ENCODE measurements at places on chromosomes 2 and 18.

DNA sequence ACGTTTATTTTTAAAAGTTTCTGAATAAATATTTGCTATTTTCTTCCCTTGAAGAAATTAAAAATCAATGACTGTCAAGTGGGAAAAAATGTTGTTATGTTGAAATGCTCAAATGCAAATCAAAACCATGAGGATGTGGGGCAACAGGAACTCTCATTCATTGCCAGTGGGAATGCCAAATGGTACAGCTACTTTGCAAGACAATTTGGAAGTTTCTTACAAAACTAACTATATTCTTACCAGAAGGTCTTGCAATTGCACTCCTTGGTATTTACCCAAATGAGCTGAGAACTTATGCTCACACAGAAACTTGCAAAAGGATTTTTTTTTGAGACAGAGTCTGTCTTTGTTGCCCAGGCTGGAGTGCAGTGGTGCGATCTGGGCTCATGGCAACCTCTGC is 7.4 kb upstream of the ACTG2 start:
- no peak for DNase-seq

DNA sequence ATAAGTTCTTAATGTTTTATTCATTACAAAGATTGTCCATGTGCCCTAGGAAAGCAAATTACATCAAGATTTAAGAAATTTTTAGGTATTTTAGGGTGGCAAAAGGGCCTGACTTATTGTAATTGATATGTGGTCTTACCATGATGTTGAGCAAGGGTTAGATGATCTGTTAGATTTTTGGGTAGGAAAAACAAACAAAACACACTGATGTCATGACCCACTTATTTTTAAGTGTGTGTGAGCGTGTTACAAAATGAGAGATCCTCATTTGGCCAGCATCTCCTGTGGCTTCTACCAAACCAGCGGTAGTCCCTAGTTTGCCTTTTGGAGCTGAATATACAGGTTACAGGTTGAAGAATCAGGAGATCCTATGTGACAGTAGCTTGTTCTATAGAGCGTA is 89.8 kb upstream of the ITGB6 start:
- DNase-seq = no peak

DNA sequence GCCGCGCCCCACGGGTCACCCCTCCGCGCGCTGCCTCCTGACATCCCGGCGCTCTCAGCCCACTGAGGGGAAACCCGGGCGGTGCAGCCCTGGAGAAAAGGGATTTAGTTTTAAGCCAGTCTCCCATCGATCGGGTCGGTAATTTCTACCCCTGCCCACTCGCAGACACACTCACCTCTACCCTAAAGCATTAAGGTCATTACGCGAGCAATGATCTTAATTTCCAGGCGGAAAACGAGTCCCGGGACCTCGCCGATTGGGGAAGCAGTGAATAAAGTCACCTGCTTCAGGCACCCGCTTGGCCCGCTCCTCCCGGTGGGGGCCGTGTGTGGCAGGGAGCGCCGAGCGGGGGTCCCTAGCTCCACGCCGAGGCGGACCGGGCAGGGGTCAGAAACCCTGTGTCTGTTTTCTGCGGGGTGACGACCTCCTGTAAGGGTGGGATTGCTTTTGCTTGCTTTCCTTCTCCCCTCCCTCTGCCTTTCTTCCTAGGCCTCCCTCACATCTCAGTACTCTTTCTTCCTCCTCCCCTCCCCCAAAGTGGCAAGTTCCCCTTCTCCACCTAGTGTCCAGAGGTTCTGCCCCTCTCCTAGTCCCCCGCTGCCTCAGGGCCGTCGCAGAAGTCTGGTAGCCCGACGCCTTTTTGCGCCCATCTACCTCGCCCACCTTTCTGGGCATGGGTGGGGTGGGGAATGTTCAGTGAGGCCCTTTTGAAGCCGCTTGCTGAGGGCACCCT is 142.6 kb downstream of the MEIS1 start:
- no peak for DNase-seq

DNA sequence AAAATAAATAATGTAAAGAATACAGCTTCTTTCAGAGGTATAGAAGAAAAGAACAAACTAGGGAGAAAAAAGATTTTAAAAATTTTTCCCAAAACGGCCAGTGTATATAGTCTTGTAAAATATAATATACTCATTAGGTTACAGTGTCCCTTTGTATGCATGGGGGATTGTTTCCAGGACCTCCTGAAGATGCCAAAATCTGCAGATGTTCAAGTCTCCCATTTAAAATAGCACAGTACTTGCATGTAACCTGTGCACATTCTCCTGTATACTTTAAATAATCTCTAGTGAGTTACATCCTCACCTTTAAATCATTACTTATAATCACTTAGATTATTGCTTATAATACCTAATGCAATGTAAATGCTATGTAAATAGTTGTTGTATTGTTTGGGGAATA is 80.6 kb upstream of the LRRTM4 start:
- DNase-seq = no peak

- no peak for DNase-seq
Observed at GRCh38 chr2:197010200-197011020, 83.9 kb upstream of the PGAP1 start.

GRCh38 chr2:85253890-85254289 is 73.9 kb downstream of the TGOLN2 start:
- no peak for DNase-seq

GRCh38 chr2:43495727-43496126 is 100.1 kb downstream of the THADA start:
- no peak for DNase-seq

GRCh38 chr18:37426586-37426985 is 139.0 kb downstream of the CELF4 start:
- DNase-seq = no peak

- DNase-seq = no peak
Observed at GRCh38 chr2:239441261-239442078, 40.6 kb upstream of the HDAC4 start.

DNA sequence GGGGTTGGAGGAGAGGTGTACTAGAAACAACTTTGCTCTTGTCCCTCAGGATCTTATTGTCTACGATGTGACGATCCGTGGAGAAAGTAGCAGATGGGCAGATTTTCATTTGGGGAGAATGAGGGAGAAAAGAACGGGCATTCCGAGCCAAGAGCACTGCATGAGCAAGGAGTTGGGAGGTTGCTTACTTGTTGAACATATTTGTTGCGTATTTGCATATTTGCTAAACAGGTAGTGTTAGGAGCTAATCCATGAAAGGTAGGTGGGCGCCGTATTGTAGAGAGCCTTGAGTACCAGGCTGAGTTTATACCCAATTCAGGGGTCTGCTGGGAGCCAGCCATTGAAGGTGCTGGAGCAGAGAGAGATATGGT is 490 bp downstream of the BCS1L start:
- no peak for DNase-seq

- DNase-seq = no peak
Observed at GRCh38 chr18:36349552-36349951, 52.0 kb downstream of the FHOD3 start.

DNA sequence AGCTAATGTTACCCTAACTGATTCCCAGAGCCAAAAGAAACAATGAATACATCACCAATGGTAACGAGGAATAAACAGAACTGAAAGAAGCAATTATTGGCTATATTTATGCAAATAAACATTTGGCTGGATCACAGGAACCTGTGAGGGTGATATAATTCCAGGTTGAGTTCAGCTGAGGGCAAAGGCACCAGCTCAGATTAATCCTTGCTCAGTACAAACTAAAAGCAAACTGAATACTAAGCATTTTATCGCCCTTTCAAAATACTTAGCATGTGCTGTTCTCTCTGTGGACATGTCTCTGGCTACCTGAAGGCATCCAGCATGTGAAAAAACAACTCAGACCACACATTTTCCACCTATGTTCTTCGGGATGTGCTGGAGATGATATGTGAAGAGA is 791.7 kb downstream of the METTL4 start:
- DNase-seq = no peak

GRCh38 chr2:191202881-191203397 is 42.3 kb upstream of the MYO1B start:
- DNase-seq = no peak

DNA sequence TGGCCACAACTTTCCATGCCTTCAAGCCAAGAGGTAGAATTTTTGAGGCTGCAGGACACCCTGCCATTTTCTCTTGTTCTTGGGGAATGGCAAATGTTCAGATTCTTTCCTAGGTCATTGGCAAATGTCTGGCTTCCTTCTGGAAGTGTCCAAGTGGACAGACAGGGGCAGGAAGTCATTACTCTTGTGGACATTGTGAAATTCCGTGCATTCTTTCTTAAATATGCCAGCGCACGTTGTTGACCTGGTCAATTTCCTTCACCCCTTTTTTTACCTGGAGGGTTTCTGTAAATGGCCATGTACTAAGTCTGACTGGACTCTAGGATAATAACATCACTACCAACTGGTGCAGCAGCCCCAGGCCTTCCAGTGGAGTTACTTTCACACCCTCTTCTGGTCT is 13.9 kb downstream of the ASB18 start:
- no peak for DNase-seq

GRCh38 chr2:99088017-99088416 is 53.5 kb upstream of the C2orf15 start:
- no peak for DNase-seq

DNA sequence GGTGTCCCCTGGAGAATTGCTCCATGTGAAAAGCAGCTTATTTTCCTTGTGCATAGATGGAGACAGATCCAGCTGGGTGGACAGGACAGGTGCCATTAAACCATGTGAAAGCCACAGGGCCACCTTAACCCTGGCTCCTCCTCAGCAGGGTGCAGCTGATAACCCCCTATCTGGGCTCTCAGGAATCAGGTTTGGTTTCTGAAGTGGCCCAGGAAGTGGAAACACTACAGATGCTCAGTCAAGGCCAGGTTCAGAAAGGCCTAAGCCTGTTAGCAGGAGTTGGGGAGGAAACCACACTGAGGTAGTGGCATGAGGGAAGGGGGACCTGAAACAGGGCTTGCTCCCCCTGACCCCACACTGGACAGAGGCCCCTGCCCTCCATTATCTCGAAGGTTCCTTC is 217.0 kb downstream of the SPP2 start:
- no peak for DNase-seq

GRCh38 chr2:68544811-68545210 is 77.4 kb downstream of the APLF start:
- DNase-seq = no peak

- DNase-seq = no peak
Observed at GRCh38 chr18:79588636-79589481, 90.7 kb upstream of the CTDP1 start.

GRCh38 chr2:154740361-154740760 is 41.9 kb downstream of the KCNJ3 start:
- no peak for DNase-seq

GRCh38 chr2:55269645-55269990 is 587 bp upstream of the MTIF2 start:
- DNase-seq = no peak

GRCh38 chr2:237201461-237202287 is 116.0 kb downstream of the COPS8 start:
- DNase-seq = no peak

DNA sequence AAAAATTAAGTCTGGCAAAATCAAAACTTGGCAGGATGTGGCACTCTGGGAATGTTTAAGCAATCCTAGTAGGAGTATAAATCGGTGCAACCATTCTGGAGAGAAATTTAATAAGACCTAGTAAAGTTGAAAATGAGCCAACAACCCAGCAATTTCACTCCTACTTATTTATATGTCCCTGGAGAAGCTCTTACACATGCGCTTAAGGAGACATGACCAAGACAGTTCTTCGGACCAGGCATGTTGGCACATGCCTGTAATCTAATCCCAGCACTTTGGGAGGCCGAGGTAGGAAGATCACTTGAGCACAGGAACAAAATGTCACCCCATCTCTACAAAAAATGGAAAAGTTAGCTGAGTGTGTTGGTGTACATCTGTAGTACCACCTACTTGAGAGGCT is 374.6 kb upstream of the LYPD1 start:
- DNase-seq = no peak

- DNase-seq = no peak
Observed at GRCh38 chr2:2273421-2273820, 57.7 kb downstream of the MYT1L start.

- no peak for DNase-seq
Observed at GRCh38 chr2:54494087-54494486, 38.0 kb downstream of the SPTBN1 start.

DNA sequence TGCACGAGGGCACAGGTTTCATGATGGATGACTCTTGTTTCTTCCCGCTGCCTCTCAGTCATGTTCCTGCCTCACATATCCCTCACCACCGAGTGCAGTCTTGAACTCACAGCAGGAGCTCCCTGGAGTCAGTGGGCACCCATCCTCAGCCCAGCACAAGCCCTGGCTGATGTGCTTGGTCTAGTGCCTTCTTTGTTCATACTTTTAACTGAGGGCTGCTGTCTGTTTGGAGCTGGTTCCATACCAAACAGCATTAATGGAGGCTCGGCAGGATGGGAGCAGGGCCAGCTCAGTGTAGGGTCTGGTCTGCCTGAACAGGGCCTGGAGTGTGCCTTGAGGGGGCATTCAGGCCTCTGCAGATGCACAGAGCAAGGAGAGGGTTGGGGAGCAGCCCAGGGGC is 54.5 kb upstream of the GLI2 start:
- DNase-seq = no peak

- DNase-seq = no peak
Observed at GRCh38 chr2:127414638-127415592, 3.3 kb upstream of the PROC start.

- DNase-seq = no peak
Observed at GRCh38 chr2:209422191-209422754, 1.6 kb upstream of the MAP2 start.

- DNase-seq = no peak
Observed at GRCh38 chr2:128327180-128327964, 8.7 kb upstream of the HS6ST1 start.

DNA sequence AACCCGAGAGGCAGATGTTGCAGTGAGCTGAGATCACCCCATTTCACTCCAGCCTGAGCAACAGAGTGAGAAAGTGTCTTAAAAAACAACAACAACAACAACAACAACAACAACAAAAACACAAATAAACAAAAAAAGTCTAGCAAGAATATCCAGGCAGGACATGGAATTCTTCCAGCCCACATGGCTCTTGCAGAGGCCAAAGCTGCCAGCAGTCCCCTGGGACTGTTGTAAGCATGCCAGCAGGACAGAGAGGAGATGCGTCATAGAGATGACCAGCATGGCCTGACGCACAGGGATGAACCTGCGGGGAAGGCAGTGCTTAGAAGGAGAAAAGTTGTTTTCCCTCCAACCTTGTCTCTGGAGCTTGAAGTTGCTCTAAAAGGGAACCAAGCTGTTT is 182.3 kb upstream of the PGAP1 start:
- DNase-seq = no peak

- DNase-seq = no peak
Observed at GRCh38 chr2:60446413-60447267, 106.8 kb downstream of the BCL11A start.

GRCh38 chr2:126715111-126715510 is 59.2 kb downstream of the GYPC start:
- DNase-seq = no peak
